T-helper 22 cell (primary cell): ENCODE measurements at places on chromosomes 7 and 10.

DNA sequence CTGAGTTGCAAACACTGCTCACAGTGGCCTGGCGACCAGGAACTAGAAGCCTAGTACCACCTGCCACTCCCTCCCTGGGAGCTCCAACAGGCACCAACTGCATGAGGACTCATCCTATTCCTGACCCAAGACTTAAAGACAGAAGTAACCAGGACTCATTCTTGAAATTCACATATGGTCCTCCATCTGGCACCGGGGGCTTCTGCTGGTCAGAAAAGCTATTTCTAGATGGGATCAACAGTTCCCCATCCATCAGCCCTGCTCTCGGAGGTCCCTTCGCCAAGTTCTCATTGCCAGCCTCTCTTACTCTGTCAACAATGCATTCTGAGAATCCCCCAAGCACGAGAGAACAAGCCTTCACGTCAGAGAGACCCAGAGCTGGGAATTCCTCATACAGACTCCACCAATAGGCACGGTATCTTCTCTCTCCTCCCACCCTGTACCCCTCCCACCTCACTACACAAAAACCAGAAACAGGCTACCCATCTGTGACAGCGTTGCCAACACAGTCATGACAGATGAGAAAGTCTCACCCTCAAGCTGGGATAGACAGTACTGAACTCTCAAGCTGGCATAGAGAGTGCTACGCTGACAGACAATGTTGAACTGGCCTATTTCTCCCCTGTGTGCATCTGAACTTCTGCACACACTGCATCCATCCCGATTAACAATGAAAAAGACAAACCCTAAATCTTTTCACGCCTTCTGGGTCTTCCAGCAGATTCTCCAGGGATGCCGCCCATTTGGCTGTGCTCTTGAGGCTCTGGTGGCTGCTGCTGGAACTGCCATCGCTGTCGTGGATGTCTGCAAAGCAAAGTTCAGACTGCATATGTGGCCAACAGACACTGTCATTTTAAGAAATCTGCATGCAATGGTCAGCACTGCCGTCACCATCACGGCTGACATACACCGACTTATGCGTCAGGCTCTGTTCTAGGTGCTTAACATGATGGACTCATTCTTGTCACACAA, 15.6 kb downstream of the RGS10 start:
- DNase-seq, result no peak

DNA sequence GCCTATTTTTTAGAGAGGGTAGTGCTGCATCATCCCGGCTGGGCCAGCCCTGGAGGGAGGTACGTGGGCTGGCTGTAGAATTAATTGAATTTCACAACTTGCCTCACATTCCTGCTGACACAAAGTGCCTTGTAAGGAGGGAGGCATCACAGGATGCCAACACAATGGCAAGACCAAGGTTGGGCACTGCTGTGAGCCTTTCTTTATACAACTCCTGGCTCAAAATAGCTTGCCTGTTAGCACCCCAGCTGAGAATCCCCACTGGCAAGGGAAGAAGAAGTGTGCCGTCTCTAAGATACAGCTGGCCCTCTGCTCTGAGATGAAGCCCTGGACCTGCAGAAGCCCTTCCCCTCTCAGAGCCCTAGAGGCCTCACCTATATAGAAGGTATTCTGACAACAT, 873.9 kb downstream of the GRID1 start:
- no peak for DNase-seq

DNA sequence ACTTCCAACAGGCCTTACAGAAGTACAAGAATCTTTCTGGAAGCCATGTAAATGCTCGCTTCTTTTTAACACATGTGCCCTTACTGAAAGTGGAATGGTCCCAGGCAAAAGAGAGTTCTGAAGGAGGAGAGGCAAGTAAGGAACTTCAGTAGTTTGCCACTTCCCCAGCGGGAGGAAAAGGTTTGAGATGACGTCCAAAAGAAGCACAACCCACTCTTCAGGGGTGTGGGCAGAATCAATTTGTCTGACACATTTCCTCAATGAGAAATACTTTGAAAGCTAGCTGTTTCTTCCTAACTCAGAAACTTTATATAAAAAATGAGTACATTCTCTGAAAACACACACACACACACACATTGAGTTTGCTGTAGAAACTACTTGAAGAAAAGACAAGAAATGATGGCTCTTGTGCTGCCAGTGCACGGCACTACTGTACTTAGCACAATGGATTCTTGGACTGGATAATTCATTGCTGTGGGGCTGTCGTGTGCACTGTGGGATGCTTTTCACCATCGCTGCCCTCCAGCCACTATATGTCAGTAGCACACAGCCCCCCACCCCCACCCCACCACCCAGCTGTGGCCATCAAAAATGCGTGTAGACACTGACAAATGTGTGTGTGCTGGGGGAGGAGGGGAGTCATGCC, 183.0 kb downstream of the SRPK2 start:
- DNase-seq, result no peak

GRCh38 chr7:96697822-96698221, 11.8 kb downstream of the SEM1 start:
- no peak for DNase-seq

DNA sequence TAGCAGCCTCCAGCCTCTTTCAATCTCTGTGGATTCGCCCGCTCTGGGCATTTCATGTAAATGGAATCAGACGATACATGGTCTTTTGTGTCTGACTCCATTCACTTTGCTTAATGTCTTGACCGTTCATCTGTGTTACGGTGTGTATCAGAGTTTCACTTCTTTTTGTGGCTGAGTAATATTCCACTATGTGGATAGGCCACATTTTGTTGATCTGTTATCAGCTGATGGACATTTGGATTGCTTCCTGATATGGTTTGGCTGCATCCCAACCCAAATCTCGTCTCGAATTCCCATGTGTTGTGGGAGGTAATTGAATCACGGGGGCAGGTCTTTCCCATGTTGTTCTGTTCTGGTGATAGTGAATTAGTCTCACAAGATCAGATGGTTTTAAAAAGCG, 109.0 kb downstream of the LHPP start:
- no peak for DNase-seq

GRCh38 chr10:79140085-79140793, 71.5 kb downstream of the ZMIZ1 start:
- no peak for DNase-seq

- DNase-seq, result no peak
Measured at GRCh38 chr7:157394246-157395191, 57.7 kb downstream of the DNAJB6 start.

DNA sequence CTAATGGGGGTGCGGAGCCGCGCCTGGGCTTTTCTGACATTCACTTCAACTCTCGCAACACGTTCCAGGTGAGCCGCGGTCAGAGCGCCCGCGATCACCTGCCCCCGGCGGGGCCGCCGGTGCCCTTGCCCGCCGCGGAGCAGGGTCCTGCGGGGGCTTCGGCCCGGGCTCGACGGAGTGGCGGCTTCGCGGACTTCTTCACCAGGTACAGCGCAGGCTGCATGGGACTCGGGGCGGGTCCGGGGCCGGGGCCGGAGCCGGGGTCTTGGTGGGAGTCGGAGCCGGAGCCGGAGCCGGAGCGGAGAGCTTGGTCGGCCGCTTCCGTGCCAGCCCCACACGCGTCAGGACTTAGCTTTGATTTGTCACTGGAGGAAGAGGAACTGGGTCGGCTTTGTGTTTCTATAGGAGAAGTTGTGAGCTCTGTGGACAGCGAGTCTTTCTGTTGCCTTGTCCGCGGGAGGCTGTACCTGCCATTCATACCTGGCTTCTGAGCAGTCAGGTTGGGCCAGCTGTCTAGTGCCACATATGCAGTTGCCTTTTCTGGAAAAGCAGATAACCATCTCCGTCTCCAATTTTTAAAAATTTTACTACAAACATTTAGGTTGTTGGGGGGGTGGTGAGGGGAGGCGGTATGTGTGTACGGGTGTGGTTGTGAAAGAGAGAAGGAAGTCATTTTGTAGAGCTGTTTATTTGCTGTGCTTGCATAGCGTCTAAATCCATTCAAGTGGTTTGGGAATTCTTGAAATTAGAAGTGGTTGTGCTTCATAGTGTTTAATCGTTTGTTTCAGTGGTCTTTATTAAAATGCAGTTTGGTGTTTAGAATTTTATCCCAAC, 1.3 kb downstream of the TBC1D12 start:
- no peak for DNase-seq

DNA sequence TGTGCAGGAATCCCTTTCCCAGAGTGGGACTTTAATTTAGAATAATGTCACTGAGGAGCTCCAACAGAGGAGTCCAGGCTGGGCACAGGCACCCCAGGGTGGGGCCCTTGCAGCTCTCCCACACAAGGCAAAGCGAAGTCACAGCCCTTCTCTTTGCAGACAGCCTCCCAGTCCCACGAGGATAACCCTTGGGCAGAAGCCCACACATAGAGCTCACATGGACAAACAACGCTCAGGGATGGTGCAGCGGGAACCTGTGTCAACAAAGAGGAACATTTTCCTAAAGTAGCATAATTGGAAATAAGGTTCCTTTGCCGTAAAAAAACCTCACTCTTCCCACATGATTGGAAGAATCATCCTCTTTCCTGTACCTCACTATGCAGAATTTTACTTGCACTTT, 29.3 kb upstream of the GGCT start:
- DNase-seq, result no peak

- no peak for DNase-seq
Measured at GRCh38 chr10:129168660-129169059, 298.4 kb upstream of the MGMT start.

DNA sequence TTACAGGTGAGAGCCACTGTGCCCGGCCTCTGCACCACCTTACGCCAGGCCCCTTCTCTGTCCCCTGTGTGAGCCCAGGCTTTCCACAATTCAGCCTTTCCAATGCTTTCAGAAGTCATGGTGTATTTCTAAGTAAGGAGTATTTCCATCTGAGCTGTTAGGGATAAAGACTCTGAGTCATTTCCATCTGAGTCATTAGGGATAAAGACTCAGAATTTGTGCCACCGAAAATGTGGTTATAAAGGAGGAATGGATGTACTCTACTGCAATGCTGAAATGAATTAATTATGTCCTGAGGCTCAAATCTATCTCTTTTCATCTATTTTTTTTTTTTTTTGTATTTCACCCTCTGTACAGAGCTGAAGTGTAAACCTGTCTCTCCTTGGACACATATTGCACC, 84.0 kb downstream of the GATA3 start:
- DNase-seq, result no peak

- no peak for DNase-seq
Measured at GRCh38 chr10:120634659-120635058, 177.6 kb downstream of the PLPP4 start.

DNA sequence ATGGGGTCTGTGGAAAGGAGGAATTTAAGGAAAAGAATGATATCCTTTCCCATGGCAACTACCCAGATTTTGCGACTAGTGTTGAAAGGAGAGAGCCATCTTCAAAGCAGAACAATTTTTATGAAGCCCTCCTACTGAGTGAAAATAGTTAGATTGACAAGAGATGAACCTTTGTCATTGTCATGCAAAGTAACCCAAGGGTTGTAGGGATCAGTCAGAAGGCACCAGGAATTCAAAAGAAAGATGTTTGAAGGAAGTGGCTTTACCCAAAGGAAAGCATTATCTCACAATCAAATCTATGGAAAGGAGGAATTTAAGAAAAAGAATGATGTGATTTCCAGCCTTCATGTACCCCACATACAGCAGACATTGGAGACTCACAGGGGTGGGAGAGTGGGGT, 544.4 kb downstream of the IPMK start:
- no peak for DNase-seq

- no peak for DNase-seq
Measured at GRCh38 chr10:87640043-87640442, 19.6 kb upstream of the PAPSS2 start.

- no peak for DNase-seq
Measured at GRCh38 chr10:110376021-110376766, 71.5 kb upstream of the SMNDC1 start.

- DNase-seq, result no peak
Measured at GRCh38 chr10:62253704-62254103, 14.9 kb downstream of the RTKN2 start.

DNA sequence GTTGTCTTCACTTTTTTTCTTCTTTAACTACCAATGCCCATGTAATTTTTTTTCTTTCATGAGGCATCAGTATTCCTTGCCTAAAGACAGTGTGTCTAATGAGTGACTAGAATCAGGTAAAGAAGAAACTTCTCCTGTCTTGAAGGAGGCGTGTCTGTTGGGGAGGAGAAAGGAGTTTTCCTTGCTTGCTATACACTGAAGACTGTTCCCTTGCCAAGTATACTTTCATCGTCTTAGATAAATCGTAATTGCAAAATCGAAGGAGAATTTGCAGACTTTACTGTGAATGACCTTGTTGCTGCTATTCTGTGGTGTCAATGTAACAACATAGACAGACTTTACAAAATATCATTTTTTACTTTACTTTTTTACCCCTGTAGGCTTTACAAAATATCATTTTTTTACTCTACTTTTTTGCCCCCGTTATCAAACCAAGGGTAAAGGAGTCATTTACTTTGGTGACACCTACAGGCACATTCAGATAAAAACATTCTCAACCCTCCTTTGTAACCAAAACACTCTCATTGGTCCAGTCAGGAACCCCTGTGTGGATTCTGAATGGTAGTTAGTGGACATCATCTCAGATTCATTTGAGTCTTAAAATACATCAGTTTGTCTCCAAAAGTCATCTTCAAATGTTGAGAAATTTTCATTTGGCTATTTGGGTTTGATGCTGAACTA, 232.4 kb downstream of the AHR start:
- DNase-seq, result no peak

DNA sequence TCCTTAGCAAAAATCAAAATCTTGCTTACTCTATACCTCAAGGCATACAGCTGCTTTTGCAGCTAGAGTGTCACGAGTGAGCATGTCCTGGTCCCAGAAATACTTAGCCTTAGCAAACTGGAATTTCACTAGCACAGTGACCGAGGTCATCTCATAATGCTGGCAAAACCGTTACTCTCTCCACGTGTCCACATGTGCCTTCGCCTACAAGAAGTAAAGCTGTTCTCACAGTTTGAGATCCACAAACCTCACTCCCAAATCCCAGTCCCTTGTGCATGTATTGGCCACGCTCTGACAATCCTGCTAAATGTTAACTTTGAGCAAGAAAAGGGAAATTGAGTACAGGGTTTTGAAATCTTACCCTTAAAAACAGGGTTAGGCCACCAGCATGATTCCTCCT, 111.0 kb upstream of the PLXDC2 start:
- DNase-seq, result no peak

DNA sequence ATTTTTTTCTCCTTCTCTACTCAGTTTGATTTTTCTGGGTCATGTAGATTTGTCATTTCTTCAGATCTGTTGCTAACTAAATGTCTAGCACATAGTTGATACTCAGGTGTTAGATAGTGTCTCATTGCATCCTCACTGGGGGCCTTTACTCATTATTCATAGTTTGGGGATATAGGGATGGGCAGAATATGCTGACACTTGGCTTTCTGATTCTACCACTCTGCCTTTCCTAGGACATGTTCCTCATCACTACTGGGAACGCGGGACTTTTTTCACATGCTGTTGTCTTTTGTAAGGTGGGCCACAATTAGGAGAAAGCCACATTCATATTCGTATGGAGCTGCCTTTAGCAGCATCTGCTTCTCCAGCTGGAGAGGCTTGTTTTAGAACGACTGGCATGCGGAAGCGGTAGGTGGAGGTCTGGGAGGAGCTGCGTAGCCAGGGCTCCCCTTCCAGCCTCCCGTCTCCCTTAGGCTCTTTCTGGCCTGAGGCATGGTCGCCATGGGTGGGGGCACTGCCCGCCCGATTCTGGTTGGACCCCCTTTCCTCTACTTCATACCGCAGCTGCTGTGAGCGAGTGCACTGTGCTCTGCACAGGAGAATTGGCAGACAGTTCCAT, 78.8 kb downstream of the SND1 start:
- DNase-seq, result no peak

- DNase-seq, result peak; percentile 32
Measured at GRCh38 chr7:105014693-105015389, 836 bp downstream of the KMT2E start.
